ENCODE measurements at places on chromosomes 16 and 17.

DNA sequence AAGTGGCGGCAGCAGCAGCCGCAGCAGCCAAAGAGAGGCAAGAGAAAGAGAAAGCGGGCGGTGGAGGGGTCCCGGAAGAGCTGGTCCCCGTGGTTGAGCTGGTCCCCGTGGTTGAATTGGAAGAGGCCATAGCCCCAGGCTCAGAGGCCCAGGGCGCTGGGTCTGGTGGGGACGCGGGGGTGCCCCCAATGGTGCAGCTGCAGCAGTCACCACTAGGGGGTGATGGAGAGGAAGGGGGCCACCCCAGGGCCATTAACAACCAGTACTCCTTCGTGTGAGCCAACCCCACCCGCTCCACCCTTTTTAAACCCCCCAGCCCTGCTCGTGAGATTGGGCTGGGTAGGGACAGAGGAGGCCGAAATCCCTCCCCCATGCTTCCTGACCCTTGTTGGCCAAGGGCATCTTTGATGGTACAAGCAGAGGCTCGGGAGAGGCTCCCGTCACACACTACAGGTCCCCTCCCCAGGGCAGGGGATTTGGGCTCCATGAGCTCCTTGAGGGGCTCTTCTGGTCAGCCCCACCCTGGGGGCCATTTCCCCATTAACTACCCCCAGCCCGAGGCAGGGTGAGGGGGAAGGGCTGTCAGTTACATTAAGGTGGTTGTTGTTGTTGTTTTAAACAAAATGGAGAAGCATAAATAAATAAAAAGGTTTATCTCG, 4.6 kb upstream of the ATP2A1 start:
- peak; percentile 77 for DNase-seq

GRCh38 chr17:65185062-65185461, 47.9 kb downstream of the RGS9 start:
- DNase-seq: no peak

DNA sequence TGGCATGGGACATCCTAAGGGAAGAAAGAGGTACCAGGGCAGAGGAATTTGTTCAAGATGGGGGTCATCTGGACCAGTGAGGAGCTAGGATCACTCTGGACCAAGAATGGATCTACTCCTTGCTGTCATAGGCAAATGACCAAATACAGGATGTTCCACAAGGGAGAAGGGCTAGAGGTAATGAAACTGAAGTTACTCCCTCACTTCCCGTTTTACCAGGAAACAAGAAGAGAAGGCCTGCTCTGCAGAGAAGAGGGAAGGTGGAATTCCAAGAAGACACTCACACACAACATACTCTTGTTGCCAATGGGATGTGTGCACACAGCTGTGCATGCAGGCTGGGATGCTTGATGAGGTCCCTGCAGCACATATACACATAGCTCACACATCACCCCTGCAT, 38.6 kb downstream of the NEUROD2 start:
- DNase-seq: no peak

- peak; percentile 69 for DNase-seq
Observed at GRCh38 chr16:89322321-89323119, 105.0 kb downstream of the ZNF778 start.

- no peak for DNase-seq
Observed at GRCh38 chr17:82876149-82876548, 36.3 kb upstream of the ZNF750 start.

- DNase-seq: no peak
Observed at GRCh38 chr17:71593078-71593477, 527.7 kb upstream of the SOX9 start.

- peak; percentile 72 for DNase-seq
Observed at GRCh38 chr17:10616502-10617119, 40.5 kb downstream of the MYH3 start.

DNA sequence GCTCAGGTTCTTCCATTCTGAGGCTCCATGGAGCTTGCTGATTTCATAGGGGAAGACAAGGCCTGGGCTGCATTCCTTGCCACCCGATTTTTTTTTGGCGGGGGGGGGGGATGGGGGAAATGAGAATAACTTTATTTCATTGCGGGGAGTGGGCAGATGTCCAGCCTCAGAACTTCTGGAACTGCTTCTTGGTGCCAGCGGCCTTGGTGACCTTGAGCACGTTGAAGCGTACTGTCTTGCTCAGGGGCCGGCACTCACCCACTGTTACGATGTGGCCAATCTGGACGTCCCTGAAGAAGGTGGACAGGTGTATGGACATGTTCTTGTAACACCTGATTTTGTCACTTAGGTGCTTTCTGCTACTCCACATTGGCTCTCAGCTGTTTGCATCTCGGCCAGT, 8.3 kb upstream of the CENPT start:
- DNase-seq: no peak

GRCh38 chr16:56547120-56547948, 17.5 kb upstream of the MT4 start:
- DNase-seq: no peak

- no peak for DNase-seq
Observed at GRCh38 chr16:66538910-66539309, 11.0 kb downstream of the TK2 start.

GRCh38 chr17:43471585-43472160, 12.1 kb upstream of the DHX8 start:
- no peak for DNase-seq

DNA sequence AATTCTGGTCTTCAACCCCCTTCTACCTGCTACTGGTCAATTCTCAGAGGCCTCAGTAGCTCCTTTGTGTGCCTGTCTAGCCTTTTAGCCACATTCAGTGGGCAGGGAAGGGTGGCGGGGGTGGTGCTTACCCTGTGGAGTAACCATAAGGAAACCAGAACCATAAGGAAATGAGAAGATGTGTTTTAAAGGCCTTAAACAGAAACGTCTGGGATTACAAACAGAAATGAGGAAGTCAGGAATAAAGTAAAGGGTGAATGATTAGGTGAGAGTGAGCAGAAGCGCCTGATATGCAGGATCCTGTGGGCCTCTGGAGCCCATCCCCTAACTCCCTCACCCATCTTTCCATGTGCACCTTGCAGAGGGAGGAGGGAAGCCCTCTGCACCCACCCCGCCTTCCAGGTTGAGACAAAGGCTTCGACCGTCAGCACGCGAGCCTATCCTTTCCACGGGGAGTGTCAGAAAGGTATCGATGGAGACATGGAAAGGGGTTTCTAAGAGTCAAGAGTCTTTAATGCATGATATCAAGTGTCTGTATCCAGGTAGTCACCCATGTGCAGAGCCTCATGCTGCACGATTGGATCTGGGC, 20.4 kb downstream of the KIAA0513 start:
- DNase-seq: no peak

DNA sequence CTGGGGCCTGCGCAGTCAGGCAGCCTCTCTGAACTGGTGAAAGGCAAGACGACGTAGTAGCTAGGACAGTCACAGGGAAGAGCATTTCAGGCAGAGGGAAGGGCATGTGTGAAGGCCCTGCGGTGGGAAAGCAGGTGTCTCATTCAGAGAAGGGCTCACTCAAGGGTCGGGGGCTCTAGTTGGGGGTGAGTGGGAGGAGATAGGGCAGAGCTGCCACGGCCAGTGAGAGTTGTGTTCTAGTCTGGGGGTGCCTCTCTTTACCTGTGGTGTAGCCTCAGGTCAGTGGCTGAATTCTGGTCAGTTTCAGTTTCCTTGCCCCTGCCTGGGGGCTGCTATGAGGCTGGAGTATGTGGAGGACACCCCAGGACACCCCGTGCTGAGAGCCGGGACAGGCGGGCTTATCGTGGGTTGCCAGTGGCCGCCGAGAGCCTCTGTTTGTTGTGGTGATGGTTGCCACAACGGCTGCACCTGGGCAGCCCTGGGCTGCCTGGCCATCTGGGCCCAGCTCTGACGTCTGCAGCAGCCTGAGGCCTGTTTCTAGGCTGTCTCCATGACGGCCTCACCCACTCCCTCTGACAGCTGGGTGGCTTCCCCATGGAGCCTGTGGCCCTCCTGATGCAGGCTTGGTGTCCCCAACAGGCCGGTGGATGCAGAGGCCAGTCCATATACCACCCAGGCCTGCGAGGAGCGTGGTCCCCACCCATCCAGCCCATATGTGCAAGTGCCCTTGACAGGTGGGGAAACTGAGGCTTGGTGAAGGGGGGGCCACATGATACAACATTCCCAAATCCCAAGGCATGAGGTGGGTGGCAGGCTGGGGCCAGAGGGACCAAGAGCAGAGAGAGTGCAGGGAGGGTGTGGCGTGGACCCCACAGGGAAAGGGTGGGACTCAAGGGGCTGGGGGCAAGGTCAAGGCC, 10.8 kb downstream of the MAP2K3 start:
- no peak for DNase-seq

GRCh38 chr16:75122609-75123008, 6.0 kb upstream of the LDHD start:
- DNase-seq: no peak
